ELR (cell line): ENCODE measurements at places on chromosomes 4 and X.

DNA sequence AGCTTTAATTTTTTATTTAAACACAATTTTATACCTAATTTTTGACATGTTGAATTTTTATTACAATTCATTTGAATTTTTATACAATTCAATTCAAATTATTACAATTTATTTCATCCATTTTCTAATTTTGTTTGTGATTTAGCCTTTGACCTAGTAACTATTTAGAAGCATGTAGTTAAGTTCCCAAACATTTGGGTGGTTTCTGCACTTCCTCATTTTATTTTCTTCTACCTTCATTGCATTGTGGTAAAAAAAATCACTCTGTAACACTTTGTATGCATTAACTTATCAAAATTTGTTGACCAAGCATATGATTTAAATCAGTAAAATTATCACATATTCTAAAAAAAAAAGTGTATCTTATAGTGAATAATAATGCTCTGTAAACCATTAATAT, 928.9 kb downstream of the ARAP2 start:
- no peak for DNase-seq

- no peak for DNase-seq
These were observed 33.9 kb downstream of the PRSS12 start for GRCh38 chr4:118318931-118319330.

DNA sequence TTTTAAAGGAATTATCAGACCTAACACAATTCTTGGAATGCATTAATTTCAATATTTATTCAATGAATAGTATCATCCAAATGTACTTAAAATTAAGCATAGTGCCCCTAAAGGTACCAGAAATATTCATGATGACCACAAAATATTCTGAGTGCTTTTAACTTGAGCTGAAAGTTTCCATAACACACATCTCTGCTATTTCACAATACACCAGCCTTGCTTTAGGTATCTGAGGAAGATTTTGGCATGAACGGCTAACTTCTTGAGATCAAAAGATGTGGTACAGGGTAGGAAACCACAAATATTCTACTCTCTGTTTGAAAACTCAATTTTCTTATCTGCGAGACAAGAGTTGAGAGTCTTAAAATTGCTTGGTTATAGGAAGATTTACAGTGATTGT, 538.3 kb upstream of the PCDH7 start:
- DNase-seq = no peak

DNA sequence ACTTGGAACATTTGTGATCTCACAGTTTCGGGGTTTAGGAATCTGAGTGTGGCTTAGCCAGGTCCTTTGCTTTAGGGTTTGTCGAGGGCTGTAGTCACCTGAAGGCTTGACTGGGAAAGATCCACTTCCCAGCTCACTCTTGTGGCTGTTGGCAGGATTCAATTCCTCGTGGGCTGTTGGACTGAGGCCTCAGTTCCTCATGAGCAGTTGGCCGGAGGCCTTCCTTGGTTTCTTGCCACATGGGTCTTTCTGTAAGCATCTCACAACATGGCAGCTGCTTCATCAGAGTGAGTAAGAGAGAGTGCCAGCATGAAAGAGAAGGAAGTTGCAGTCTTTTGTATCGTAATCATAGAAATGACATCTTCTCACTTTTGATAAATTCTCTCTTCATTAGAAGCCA, 11.1 kb downstream of the TXLNG start:
- no peak for DNase-seq

DNA sequence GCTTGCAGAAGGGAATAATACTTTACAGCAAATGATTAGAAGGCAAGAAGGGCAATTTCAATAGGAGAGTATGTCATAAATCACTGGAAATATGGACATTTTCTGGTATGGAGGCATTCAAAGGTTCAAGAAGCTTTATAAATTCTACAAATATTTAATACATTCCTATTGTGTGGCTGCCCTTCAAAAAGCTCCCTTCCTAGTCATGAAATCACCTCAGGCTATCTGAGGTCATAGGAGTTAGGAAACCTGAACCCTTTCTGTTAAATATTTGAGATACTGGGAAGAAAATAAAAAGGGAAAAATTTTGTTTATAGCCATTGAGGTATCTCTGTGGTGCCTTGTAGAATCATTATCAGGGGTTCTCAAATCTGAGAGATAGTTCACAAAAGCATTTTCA, 316.8 kb upstream of the EMCN start:
- DNase-seq = no peak

GRCh38 chrX:7127056-7127455, 20.5 kb upstream of the STS start:
- no peak for DNase-seq

GRCh38 chrX:45986971-45987370, 558.2 kb downstream of the ZNF674 start:
- peak; percentile 30 for DNase-seq

- no peak for DNase-seq
These were observed 522.9 kb upstream of the SLIT2 start for GRCh38 chr4:19728773-19729172.

- no peak for DNase-seq
These were observed 24.9 kb upstream of the SGMS2 start for GRCh38 chr4:107799669-107800450.
